Kidney glomerular epithelial cell (primary cell): ENCODE measurements at places on chromosomes 16 and 17.

DNA sequence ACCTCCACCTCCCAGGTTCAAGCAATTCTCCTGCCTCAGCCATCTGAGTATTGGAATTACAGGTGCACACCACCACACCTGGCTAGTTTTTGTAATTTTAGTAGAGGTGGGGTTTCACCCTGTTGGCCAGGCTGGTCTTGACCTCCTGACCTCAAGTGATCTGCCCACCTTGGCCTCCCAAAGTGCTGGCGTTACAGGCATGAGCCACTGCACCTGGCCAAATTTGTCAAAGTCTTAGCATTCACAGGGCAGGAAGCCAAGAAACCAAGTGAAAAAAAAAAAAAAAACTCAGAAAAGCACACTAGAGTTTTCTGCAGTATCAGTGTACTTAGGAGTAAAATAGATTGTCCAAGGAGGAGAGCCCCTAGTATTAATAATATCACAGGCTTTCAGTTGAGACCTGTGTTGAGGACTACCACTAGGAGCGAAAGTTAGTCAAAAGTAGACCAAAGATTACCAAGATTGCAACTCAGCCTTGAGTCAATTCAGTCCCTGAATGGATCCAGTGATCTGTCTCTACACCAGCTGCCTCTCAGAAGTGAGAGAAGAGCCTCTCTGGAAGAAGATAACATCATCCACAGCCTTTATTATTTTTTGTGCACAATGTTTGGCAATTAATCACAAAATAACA lies 159.7 kb downstream of the CEP112 start:
- no peak for DNase-seq

GRCh38 chr17:3207367-3207766 lies at the start of gene OR1A1:
OR1A1 (plus strand) TSS chr17:3207667; CDS start chr17:3215621, 7,954 bp downstream.
- DNase-seq: no peak

- no peak for DNase-seq
These were observed 16.5 kb downstream of the CNTNAP1 start for GRCh38 chr17:42698736-42699414.

DNA sequence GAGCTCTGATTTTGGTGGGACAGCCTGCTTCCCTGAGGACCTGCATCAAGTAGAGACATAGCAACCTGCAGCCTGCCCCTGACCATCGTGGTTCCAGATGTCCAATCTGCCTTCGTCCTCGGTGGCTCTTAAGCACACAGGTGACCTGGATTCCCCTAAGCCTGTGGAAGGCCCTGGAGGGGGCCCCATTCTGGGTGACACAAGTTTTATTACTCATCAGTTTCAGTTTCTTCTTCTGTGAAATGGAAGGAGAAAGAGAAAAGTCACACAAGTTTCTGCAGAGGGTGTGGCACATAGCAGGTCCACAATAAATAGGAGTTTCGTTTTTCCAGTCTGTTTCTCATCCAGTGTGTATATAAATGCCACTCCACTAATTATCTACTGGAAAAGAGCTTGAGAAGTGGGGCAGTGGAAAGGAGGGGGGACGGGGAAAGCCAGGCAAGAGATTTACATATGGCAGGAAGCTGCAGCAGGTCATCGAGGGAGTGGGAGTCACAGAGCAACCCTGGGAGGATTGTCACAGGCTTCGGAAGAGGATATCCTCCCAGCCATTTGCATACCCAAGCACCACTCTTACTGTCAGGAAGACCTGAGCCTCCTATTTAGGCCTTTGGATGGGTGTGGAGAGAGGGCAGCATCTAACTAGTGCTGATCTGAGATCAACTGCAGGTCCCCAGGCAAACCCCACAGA lies 10.0 kb upstream of the NOS2 start:
- DNase-seq: no peak

DNA sequence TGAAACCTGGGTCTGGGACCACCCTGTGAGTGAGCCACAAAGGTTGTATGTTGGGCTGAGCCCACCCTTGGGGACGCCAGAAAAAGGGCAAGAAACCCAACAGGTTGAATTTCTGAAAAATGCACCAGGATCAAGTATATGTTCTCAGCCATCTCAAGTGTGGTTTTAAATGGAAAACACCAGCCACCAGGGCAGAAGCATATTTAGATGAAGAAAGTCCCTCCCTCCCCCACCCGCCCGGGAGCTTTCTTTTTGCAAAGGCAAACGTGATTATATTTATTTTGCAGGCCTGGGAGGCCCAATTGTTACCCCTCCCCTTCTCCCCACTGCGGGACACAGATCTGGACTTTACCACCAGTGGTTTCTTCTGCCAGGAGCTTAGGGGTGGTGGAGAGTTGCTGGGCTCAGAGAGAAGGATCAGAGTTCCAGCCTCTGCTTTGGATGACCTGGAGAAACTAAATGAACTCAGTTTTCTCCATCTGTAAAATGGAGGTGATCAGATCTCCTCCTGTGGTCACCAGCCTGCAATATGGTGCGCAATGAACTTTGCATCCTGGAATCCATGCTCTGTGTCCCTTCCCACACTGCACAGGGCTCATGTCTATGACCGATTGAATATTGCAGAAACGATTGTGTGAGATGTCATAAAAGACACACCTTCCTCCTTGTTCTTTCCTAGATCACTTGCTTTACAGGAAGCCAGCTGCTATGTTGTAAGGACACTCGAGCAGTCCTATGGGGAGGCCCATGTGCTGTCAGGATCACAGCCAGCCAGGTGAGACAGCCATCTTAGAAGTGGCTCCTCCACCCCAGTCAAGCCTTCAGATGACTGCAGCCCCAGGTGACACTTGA lies 21.0 kb upstream of the NGFR start:
- DNase-seq: no peak

DNA sequence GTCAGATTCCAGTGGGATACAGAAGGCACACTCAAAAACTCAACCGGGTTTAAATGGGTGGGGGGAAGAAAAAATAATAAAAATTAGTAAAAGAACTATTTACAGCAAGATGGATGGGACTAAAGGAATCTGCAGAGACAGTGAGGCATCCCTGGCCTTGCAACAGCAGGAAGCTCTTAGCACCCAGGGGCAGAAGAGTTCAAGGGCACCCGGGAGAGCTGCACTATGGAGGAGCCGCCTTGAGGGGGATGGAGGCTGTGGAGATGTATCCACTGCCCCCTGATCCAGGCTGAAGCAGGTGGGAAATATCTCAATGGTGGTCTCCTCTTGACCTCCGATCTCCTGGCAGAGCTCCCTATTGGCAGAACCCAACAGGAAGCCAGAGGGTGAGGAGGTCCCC lies 69.4 kb upstream of the NFAT5 start:
- DNase-seq: no peak

DNA sequence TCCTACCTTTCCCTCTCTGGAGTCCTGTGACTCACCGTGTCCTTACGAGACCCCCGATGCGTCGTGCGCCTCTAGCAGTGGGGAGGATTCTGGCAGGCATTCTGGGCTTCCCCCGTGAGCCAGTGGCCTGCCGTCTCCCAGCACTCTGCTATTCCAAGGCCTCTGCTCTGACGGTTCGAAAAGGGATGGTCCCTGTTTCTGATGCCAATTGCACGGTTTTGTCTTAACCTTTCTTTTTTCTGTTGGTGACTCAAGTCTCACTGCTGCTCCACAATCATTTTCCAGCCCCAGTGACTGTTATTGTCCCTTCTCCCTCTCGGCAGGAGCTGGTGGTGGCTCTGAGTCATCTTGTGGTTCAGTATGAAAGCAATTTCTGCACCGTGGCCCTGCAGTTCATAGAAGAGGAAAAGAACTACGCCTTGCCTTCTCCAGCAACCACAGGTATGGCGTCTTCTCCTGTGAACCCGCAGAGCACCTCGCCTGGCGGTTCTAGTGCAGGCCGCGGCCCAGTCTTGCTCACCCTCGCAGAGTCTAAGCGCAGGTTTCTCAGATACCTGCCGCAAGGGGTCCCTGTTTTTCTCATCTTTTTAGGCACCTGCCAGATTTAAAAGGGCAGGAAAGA lies 100.1 kb upstream of the CHMP6 start:
- DNase-seq: peak; percentile 26

DNA sequence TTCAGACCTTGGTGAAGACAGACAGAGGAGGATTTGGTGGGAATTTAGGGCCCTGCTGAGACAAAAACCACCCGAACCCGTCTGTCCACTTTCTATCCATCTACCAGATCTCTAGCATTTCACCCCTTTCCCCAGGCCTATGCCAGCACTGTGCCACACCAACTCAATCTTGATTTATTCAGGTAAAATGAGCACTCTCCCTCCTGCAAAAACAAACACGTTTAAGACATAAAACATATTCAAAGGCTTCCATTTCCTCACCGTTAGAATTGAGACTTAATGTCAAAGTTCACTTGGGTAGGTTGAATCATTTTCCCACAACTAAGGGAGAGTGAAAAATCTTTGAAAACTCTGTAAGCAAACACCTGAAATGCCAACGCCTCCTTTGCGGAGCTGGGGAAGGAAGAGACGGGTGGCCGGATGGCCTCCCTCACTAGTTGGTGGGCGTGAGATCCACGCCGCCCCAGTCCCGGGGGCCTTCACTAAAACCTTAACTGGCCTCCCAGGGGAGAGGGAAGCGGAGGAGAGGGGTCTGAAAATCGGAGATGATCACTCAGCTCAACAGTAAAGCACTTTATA lies 862 bp downstream of the DCAKD start:
- peak; percentile 31 for DNase-seq

- DNase-seq: no peak
These were observed 39.9 kb upstream of the BCO1 start for GRCh38 chr16:81198635-81199034.

DNA sequence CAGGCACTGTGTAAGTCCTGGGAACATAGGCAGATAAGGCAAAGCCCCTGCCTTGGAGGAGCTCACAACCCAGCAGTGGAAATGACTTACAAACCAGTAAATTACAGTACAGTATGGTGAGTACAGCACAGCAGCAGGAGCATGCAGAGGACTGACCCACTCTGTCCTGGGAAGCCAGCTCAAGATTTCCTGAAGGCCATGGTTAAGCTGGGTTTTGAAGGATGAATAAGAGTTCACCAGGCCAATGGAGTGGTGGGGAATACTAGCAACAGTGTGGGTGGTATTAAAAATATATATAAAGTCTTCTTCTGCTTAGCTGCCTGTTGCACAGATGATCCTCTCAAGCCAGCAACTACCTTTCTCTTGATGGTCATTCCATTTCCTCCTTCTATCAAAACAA lies 3.0 kb upstream of the GAN start:
- DNase-seq: no peak

GRCh38 chr17:31530391-31530985 lies 139.0 kb downstream of the RAB11FIP4 start:
- DNase-seq: no peak

GRCh38 chr17:66777689-66778225 lies 57.2 kb upstream of the CACNG5 start:
- no peak for DNase-seq

DNA sequence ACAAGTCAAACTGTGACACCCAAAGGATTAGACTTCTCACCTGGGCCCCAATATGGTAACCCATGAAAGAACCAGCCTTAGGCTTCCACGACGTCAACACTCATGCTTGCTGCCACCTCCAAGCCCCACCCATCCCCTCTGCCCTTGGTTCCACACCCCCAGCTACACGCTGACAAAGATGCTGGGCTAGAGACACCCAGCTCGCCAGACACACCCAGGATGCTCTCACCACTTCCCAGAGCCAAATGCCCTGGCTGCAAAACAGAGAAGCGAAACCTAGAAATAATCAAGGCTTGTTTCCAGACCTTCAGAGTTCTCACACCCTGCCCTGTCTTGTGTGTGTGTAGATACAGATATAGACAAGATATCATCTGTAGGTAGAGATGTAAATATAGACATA lies 26.0 kb upstream of the ADCY9 start:
- DNase-seq: no peak

DNA sequence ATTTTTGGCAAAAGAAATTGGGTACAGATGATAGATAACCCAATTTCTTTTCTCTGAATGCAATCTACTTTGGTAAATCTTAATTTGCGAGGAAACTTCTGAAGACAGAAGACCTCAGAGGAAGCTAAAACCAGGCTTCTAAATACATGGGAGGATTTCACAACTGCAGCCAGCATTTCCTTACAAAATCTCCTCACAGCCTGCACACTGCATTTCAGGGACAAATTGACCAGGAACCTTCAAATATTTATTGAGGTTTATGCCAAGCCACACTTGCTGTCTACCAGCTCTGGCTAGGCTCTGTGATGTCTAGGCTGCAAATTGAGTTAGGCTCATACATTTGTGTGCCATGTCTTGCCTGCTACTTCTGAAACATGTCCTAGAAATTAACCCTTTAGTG lies 167.3 kb upstream of the CDH5 start:
- no peak for DNase-seq

- no peak for DNase-seq
These were observed 93.0 kb downstream of the SEC14L1 start for GRCh38 chr17:77233635-77234334.

DNA sequence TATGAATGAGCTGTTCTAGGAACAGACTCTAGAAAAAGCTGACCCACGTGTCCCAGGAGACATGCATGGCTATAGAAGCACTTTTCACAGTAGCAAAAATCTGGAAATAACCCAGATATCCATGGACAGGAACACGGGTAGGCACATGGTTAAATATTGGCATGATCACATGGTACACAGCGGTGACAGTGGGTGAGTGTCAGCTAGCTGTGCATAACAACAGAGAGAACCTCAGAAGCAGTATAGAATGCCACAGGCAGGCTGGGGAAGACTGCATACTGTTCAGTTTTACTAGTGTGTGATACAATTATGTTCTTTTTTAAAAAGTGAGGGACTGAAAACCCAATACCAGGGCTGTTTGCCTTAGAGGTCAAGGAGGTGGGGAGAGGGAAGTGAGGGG lies 31.4 kb downstream of the EPN2 start:
- DNase-seq: no peak

DNA sequence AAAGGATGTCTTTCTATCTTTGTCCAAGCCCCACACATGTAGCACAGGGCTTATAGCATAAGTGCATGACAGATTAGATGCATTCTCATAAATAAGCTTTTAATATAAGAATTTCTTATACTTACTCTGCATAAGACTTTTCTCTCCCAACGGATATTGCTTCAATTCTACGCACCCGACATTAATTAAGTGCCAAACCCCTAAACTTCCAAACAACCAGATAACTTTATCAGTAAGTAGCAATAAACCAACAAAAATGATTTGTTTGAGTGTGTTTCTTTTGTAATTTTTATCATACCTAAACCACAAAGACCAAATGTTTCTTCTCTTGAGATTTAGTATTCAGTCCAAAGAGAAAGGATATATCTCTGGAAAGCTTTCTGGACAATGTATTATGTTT lies 391.5 kb downstream of the CDH8 start:
- no peak for DNase-seq
